Mesothelial cell of epicardium (in vitro differentiated cells): ENCODE measurements at places on chromosomes 12 and 14.

- no peak for DNase-seq
These were observed 5.7 kb upstream of the PAWR start for GRCh38 chr12:79696416-79696815.

GRCh38 chr12:116859079-116859478 lies 22.2 kb downstream of the HRK start:
- no peak for DNase-seq

DNA sequence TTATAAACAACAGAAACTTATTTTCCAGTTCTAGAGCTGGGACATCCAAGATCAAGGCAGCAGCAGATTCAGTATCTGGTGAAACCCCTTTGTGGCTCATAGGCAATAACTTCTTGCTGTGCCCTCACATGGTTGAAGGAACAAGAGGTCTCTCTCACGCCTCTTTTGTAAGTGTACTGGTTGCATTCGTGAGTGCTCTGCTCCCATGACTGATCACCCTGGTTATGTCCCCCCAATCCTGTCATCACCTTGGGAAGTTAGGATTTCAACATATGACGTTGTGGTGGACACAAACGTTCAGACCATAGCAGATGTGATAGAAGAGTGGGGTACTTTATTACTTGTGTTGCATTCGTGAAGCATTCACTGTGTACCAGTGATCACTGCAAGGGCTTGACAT lies 184.0 kb downstream of the SRGAP1 start:
- no peak for DNase-seq

DNA sequence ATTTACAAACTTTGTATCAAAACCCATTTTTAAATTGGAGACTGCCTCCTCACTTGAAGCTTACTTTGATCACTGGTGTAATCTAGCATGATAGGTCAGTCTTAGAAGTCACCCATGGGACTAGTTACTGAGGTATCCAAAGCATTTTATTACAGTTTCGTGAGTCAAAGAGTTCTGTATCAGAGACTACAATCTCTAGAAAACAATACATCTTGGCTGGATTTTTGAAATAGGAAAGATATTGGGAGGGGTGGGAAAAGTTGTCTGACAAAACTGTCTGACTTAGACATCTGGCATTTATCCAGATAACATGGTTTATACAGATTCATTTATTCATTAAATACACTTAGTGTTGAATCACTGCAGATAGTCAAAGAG lies 173.5 kb upstream of the PDZRN4 start:
- no peak for DNase-seq

- DNase-seq: no peak
These were observed 95.8 kb downstream of the C12orf42 start for GRCh38 chr12:103399986-103400385.

DNA sequence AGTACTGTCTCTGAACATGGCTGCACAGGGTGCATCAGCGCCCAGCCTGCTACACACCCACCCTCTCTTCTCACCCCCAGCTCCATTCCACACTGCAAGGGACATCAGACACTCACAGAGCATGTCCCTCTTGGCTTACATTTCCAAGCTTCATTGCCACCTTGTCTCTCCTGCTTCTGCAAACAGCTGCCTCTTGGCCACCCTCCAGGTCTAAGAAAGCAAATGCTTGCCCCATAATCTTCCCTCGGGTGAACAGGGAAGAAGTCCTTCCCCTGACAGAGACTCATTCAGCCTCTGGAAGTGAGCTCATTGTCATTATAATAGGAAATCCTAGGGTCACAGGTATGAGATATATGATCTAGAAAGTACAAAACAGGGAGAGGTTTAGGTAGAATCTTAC lies 505.2 kb downstream of the RMST start:
- no peak for DNase-seq

- DNase-seq: peak; percentile 65
These were observed at the start of gene FLVCR2 for GRCh38 chr14:75578102-75578785. Gene FLVCR2, plus strand, starts transcription at chr14:75578620. Its CDS starts 353 bp downstream, at chr14:75578973.

DNA sequence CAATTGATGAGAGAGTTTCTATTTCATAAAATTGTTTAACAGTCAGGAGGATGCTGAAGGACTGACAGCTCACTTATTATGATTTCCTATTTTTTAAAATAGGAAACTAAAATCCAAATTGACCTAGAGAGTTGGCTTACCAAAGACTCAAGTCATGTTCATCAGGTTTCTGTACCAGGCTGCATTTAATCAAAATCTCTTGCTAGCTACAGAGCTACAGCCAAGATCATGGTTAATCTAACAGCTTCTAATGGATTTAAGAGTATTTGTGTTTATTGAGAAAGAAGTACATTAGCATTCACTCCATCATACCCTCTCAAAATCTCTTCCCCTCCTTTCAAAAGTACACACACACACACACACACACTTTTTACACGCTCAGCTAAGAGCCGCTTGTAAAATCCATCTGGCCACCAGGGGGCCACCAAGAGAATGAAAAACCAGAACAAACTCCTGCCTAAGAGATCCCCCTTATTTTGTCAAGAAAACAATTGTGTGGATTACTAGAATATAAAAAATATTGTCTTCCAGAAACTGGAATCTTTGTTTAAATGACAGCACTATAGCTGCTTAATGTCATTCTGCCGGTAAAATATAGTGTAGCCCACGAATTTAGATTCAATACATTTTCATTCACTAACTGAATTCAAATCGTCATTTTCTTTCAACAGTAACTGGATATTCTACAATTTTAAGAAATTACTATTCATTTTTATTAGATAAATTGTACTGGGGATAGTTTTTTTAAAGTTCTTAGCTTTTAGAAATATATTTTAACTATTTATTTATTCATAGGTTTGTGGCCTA lies 334.0 kb downstream of the BTG1 start:
- DNase-seq: peak; percentile 23

DNA sequence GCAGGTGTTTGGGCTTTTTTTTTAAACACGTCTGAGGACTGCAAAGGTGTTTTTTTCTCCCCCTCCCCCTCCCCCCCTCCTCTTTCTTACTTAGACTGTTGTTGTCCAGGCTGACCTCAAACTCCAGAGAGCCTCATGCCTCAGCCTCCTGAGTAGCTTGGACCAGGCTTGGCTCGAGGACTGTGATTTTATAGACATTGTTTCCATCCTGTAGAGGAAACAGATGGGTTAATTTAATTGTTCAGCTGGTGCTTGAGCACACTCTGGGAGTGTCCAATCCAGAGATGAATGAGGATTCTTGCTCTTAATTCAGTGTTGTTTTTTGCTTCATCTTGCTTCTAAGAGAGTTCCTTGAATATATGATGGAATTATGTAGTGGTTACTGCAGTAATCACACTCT lies 42.1 kb downstream of the RASSF3 start:
- no peak for DNase-seq

GRCh38 chr12:94397401-94397800 lies 62.3 kb downstream of the CEP83 start:
- DNase-seq: no peak

- DNase-seq: no peak
These were observed 8.4 kb downstream of the CD69 start for GRCh38 chr12:9752145-9752933.

GRCh38 chr14:86013641-86014040 lies 483.7 kb downstream of the FLRT2 start:
- DNase-seq: no peak

- no peak for DNase-seq
These were observed 26.4 kb upstream of the FAM222A start for GRCh38 chr12:109687250-109687649.

DNA sequence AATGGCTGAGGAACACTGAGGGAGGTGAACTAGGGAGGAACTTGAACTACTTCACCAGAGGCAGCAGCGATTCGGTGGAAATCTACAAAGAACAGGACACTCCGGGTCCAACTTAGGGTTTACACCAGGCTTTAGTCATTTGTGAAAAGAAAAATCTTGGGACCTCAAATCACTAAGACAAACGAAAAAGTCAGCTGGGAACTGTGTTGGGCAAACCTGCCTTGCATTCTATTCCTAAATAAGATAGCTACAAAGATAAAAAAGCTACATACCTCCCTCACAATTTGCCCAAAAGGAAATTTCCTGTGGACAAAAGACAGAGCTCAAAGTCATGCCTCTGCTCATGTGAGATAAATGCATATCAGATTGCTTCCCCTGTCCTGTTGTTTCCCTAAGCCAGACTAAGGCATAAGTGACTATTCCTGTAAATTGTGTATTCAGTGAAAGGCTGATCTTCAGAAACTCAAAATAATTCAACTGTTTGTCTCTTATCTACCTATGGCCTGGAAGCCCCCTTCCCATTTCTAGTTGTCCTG lies 106.6 kb downstream of the APAF1 start:
- no peak for DNase-seq

GRCh38 chr12:28158353-28158752 lies 31.9 kb upstream of the CCDC91 start:
- DNase-seq: no peak

GRCh38 chr14:58571769-58572472 lies 65.8 kb upstream of the DACT1 start:
- DNase-seq: no peak

GRCh38 chr12:278046-278445 lies 15.4 kb upstream of the SLC6A13 start:
- DNase-seq: no peak

GRCh38 chr14:77980475-77981321 lies 180.8 kb downstream of the ADCK1 start:
- peak; percentile 61 for DNase-seq

- DNase-seq: no peak
These were observed at the start of gene PMCH for GRCh38 chr12:102197789-102198188. Gene PMCH, minus strand, starts transcription at chr12:102197833. Its CDS starts 63 bp downstream, at chr12:102197770.

DNA sequence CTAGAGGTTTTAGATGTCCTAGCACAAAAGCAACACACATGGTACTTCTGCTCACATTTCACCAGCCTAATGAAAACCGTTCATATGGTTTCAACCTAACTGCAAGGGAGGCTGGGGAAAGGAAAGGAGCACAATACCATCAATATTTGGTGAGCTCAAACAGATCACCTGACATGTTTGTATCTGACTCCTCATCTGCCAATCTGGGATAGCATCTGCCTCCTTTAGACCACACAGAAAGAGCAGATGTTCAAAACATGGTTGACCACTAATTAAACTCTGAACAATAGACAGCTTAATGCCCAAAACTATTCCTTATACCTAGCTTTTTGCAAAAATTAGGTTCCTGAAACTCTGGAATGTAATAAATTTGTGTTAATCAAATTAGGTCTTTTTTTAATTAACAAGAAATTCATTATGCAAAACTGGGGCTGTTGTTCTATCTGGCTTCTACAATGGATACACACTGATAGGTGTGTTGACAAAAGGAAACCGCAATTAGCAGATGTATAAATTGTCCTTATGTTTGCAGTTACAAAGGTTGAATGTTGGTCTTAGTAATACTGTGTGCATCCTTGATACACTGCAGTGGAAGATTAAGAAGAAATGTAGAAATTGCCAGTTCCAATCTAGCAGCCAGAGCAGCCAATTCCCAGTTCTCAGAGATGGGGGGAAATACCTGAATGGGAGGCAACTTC lies 89.3 kb downstream of the DUSP6 start:
- no peak for DNase-seq

DNA sequence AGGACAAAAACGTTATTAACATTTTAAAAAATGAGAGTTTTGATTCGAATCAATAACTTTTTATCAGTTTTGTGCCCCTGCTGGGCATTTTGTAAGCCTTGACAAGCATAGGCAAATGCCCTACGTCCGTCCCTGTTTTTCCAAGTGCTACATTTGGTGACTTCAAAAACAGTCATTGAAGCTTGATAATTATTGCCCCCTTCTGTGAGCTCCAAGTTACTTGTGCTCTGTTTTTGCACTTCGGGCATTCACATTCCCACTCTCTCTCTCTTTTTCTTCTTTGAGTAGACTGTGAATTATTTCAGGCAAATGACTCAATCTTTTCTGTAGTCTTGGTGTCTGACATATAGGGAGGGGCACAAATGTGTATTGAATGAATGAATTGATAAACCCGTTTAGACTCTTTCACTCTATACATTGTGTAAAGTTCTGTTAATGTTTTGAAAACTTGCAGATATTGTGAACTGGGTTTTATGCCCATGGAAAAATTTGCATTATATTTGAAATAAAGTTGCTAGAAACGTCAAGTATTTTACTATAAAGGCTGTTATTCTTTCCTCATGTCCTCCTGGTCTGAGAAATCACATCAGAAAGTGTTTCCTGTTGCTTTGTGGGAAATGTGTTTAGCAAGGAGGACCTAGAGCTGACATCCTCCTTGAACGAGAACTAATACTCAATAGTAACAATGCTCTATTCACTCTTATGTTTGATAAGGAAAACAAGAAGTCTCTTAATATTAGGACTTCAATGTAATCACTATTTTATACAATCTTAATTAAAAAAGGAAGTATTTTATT lies 1.4 kb downstream of the APAF1 start:
- no peak for DNase-seq
